ENCODE measurements at places on chromosomes 2 and 18.

- no peak for DNase-seq
Measured at GRCh38 chr2:151842830-151843690, 14.8 kb upstream of the ARL5A start.

DNA sequence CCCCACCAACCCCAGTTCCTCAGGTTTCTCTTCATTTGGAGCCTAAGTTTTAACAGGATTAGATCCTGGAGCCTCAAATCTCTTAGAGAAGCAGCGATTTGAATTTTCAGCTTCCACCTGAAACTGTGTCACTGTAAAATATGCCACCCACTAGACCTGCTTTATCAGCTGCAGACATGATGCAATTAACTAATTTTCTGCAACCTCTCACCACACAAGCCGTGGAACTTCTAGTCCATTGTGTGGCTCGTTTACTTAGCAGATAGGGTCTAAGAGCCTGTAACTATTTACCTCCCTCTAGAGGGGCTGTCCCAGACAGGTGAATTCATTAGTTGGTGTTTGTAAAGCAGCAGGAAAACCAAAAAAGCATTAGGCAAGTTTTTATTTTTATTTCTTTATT lies 31.6 kb upstream of the FZD5 start:
- DNase-seq, result no peak

DNA sequence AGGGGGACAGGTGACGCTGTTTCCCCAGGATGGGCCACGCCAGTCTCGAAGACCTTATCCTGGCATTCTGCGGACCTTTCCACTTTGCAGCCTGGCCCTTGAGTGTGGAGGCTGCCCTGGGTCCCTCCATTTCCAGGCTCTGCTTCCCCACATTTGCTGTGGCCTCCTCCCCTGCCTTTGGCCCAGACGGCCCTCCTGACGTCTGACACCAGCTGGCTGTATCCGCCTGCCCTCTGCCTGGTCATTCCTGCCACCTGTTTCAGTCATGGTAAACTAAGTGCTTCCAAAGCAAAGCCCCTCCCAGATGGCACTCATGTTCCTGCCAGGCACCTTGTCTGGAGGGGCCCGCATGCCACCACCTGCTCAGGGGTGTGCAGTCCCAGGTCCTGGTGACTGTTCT lies 95.1 kb downstream of the ASB1 start:
- DNase-seq, result no peak

GRCh38 chr2:28670856-28671255 lies 80.8 kb upstream of the PPP1CB start:
- DNase-seq, result no peak

GRCh38 chr2:152566728-152567069 lies 150.6 kb downstream of the PRPF40A start:
- no peak for DNase-seq

DNA sequence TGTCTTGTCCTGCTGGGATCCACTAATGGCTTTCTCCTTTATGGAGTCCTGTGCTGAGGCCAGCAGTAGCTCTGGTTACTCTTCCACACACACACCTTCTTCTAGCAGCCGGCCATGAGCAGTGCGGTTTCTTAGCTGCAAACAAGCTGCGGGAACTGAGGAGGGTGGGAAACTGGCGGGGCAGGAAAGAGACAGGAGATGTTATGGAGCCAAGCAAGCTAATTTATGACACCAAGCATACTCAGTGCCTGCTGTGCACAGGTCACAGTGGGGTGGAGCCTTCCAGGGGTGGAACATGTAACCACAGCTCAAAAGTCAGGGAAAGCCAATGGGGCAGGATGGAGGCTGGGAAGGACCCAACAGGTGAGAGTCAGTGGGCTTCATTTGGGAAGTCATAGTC lies 180.8 kb downstream of the FAM210A start:
- DNase-seq, result no peak

DNA sequence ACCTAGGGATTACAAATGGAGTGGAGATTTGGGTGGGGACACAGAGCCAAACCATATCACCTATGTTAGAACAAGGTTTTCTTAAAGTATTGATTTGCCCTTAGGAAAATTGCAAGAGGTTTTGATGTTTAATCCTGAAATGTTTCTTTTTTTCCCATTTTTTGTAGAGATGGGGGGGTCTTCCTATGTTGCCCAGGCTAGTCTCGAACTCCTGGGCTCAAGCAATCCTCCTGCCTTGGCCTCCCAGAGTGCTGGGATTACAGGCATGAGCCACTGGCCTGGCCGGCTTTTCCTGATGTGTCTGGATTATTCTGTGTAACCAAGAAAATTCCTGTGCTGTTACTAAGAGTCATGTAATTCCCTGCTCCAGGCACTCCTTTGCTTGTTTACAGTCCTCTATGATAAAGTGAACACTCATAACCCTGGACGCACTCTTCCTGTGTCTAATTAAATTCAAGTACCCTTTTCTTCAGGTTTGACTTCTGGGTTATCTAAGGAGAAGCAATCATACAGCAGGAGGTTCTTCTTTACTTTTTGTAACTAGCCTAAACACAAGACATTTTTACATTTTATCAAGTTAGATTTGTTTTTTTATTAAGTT lies 15.0 kb upstream of the CTDP1 start:
- no peak for DNase-seq

DNA sequence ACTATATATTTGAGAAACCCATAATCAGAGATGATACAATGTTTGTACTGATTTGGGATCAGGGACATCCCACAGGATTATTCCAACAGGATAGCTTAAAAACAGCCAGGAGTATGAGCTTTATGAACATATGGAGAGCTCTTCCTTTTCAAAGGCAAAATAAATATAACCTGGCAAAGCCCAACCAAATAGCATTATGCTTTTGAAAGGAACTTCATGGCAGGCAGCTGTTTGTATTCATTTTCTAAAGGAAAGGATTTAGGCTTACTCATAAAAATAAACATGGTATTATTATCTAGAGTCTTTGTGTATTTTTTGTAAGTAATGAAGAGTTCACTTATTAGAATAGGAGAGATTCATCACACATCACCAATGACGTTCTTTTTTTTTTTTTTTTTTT lies 44.4 kb downstream of the CCDC195 start:
- no peak for DNase-seq

DNA sequence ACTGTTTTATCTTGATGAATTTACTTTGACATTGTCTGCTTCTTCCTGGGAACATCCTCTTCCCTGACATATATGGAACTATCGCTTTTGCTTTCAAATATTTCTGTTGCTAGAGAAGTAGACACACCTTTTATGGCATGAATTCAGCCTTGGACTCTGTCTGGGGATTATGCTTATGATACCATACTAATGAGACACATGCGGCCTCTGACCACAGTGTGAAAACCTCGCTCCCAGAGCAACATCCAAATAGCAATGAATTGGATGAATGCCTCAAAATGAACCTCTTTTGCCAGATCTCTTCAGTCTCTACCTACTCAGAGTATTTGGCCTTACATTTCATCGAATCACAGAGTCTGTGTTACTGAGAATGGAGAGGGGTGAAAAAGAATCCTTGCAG lies 70.9 kb downstream of the PIEZO2 start:
- DNase-seq, result no peak

DNA sequence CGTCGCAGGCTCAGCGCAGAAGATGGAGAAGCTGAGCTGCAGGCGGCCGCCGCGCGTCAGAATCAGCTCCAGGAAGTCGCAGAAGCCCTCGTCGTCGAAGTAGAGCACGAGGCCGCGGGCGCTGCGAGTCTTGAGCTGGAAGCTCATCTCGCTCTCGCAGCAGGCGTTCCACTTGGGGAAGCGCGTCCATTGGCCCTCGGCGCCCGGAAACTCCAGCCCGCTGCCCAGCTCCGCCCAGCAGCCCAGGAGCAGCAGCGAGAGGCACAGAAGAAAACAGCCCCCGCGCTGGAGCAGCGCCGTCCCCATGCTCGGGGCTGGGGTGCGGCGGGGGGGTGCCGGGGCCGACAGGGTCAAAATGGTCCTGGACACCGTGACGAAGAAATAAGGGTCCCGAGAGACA lies 4.0 kb downstream of the NRXN1 start:
- DNase-seq, result no peak

GRCh38 chr18:48925491-48925780 lies 25.3 kb downstream of the SMAD7 start:
- DNase-seq, result no peak

DNA sequence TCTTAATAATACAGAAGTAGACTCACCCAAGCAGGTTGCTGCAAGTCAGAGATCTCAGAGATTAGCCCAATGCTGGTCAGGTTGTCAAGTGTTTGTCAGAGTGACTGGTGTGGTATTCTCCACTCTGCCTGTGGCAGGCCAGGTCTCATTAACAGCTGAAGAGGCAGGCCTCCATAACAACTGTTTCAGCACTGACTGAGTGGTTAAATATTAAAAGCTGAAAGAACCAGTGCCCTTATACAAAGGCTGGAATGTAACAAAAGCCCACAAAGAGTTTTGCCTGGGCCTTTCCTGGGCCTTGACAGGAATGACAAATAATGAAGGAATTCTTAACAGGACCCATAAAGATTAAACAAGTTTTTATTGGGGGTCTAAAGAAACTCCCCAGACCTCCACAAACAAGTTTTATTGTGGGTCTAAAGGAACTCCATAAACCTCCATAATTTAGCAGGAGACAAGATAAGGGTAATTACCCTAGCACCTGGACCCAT lies 26.8 kb downstream of the SULT1C2 start:
- no peak for DNase-seq

GRCh38 chr2:36545871-36546416 lies 52.0 kb downstream of the FEZ2 start:
- DNase-seq, result no peak

- no peak for DNase-seq
Measured at GRCh38 chr2:24492421-24493279, 1.6 kb downstream of the NCOA1 start.

- no peak for DNase-seq
Measured at GRCh38 chr2:19123556-19123955, 234.9 kb downstream of the OSR1 start.

GRCh38 chr2:23293063-23293462 lies 91.9 kb upstream of the KLHL29 start:
- no peak for DNase-seq

All from stimulated activated CD4-positive, alpha-beta T cell treated with anti-CD3 and anti-CD28 coated beads, Interleukin-1b, Interleukin-23, amount 100 ng/mL, for 24 hours (primary cell).